ENCODE measurements at places on chromosomes 13 and 19.

- no peak for DNase-seq
Measured at GRCh38 chr19:45553464-45553863, 31.1 kb downstream of the OPA3 start.

GRCh38 chr13:114131583-114132418 lies 622 bp downstream of the RASA3 start:
- no peak for DNase-seq

DNA sequence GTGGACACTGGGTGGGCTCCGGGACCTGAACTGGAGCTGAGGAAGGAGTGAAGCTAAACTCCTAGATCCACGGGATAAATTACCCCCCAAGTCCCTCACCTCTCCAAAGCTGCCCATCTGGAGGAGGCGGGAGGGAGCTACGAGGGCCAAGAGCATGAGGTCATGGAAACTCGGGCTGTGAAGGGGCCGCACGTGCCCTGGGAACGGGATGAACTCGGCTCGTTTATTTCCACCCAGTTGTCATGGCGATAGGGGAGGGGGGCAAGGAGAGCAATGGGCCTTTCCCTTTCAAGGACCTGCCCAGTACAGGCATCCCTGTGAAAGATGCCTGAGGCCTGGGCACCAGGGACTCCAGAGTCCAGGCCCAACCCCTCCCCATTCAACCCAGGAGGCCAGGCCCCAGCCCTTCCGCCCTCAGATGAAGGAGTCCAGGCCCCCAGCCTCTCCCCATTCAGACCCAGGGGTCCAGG lies 3.8 kb downstream of the PPP1R12C start:
- DNase-seq = no peak

DNA sequence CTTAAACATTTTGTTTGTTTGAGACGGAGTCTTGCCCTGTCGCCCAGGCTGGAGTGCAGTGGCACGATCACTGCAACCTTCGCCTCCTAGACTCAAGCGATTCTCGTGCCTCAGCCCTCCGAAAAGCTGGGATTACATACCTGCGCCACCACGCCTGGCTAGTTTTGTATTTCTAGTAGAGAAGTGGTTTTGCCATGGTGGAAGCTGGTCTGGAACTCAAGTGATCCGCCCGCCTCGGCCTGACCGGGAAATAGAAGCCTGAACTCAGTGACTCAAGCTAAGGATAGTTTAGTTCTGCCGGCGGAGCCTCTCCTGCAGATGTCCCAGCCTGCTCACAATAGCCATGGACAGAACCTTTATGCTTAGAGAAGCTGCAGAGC lies 53.0 kb upstream of the ZNF254 start:
- no peak for DNase-seq

- no peak for DNase-seq
Measured at GRCh38 chr19:28577233-28577632, 635.7 kb downstream of the UQCRFS1 start.

GRCh38 chr13:26468265-26468801 lies 89.2 kb upstream of the WASF3 start:
- DNase-seq = no peak

DNA sequence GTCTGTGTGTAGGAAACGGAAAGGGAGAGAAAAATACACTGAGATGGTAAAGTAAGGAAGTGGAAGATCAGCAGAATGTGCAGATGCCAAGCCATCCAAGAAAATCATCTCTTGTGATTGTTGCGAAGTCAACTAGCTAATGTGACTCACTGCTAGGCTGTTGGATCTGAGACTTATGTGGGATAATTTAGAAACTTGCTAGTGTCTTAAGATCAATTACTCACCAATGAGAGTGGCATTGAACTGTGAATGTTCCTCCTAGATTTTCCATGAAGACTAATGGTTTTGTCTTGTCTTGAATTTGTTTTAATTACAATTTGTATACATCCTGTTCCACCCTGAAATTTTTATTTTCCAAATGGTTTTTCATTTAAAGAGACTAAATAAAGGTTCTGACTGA lies 771.6 kb downstream of the EFNB2 start:
- DNase-seq = no peak

- no peak for DNase-seq
Measured at GRCh38 chr13:113020323-113021080, 51.5 kb downstream of the MCF2L start.

- no peak for DNase-seq
Measured at GRCh38 chr19:36097036-36097435, 13.9 kb upstream of the OVOL3 start.

GRCh38 chr13:91922969-91923592 lies 524.7 kb downstream of the GPC5 start:
- DNase-seq = no peak

GRCh38 chr13:94595001-94595949 lies 677 bp downstream of the TGDS start:
- no peak for DNase-seq

DNA sequence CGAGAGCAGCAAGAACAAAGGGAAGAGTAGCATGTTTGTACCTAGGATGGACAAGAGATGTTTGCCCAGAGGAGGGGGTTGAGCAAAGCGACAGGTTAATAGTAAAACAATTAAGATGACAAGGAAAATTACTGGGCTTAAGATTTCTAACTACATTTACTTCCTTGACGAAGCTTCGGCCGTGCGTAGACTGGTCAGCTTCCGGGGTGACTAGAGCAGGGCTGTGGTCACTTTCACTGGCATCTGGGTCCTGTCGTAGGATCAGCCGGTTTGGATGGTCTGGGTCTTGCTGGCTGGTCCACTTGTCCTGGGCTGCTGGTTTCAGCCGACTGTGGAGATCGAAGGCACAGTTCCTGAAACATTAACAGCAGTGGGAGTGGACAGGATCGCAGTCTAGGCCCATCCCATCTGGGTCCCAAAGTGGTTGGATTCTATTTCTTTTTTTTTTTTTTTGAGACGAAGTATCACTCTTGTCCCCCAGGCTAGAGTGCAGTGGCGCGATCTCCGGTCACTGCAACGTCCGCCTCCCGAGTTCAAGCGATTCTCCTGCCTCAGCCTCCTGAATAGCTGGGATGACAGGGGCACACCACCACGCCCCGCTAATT lies 5.0 kb upstream of the BSG start:
- DNase-seq = no peak

- no peak for DNase-seq
Measured at GRCh38 chr13:107838588-107839161, 376.7 kb downstream of the LIG4 start.
